ENCODE measurements at places on chromosomes 5 and 9.

DNA sequence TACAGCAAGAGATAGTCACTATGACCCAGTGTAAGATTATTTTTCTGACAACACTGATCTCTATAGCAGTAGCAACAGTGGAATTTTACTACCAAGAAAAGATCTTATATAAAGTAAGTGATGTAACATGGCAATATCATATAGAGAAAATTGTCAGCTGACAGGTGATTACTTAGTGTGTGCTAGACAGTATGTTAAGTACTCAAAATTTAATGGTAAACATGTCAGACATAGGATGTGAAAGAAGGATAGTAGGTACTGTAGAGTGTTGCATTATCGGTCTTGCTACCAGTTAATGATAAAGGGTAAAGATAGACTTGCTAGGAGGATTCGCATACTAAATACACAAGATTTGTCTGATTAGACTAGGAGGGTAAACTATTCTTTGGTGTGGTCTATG lies 247.4 kb downstream of the CYLC2 start:
- DNase-seq: no peak

DNA sequence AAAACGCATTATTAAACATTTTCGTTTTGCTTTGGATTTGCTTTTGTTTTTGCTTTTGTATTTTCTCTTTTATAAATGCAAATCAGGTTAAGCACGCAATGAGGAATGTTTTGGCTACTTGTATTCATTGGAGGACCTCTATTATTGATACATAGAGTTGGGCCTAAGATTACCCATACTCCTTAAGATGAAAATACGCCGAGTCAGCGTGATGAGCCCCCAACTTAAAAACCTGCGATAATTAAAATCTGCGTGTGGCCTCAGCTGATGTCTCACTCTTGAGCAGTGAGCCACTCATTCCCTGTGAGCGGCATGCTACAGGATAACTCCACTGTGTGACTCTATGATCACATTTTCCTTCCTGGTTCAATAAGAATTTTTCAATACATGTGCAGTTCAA lies 518.3 kb downstream of the IRX1 start:
- DNase-seq: no peak

DNA sequence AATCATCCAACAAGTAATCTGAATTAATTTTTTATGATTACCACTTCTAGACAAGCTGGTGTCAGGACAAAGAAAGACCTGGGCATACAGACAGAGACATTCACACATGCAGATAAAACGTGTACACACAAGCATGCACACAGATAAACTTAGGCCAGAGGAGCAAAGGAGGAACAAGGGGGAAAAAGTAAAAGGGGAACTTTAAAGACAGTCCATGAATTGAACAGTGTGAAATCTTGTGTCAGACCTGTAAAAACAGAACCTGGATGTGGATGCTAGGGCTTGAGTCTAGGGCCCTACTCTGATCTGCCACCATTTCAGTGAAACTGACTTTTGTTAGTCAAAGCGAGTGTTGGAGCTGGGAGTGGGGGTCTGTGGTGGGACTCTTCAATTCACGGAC lies 11.2 kb upstream of the ZSWIM6 start:
- DNase-seq: no peak

GRCh38 chr5:174111287-174111973 lies 65.9 kb downstream of the NSG2 start:
- DNase-seq: peak; percentile 28

DNA sequence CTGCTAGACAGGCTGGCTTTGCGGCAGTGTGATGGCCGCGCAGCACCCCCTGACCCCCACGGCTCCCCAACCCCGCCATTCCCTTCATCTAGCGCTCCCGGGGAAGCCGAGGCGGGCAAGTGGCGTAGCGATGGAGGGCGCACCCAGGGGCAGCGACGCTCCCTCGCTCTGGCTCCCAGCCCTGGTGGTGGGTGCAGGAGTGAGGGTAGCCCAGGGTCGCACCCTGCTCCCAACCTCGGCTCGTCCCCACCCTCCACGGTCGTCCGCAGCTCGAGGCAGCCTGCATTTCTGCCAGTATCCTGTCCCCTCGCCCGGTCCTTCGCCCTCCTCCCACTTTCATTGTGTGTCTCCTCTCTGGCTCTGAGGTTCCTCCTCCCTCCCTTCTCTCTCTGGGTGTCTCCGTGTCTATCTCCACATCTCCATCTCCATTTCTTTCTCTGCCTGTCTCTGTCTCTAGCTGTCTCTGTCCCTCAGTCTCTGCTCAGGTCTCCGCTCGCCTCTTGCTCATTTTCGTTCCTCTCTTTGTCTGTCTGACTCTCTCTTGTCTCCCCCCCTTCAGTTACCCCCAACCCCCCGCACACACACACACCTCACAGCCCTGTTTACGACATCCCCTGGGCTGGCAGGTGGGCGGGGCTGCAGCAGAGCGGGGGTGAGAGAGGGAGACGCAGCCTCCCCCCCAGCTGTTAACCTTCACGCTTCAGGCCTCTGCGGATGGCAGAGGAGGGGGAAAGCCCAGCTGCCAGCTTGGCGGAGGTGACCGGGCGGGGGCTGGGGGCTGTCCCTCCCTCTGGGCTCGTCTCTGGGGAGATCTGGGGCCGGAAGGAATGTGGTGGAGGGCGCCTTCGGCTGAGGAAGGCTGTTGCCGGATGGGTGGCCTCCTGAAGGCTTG lies 48.7 kb upstream of the PSD2 start:
- DNase-seq: peak; percentile 92

DNA sequence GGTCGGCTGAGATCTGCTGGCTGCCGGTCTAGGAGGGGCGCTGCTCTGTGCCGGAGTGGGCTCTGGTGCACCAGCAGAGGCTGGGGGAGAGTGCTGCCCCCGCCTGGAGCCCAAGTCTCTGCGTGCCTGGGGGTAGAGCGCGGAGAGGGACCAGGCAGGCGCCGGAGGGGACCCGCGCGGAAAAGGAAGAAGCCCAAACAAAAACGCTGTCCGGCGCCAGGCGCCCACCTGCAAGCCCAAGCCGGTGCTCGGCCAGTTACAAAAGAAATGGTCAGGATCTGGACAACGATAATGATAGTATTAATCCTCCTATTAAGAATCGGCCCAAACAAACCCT lies 571 bp upstream of the S1PR3 start:
- no peak for DNase-seq

GRCh38 chr5:2732850-2733249 lies 18.6 kb downstream of the IRX2 start:
- no peak for DNase-seq

GRCh38 chr5:143759396-143760130 lies 52.4 kb upstream of the HMHB1 start:
- no peak for DNase-seq

- no peak for DNase-seq
Observed at GRCh38 chr5:164799391-164799790, 1294.0 kb downstream of the MAT2B start.

GRCh38 chr5:54458221-54458620 lies 2.7 kb downstream of the HSPB3 start:
- DNase-seq: no peak

GRCh38 chr9:135512241-135512603 lies 9.0 kb upstream of the LCN1 start:
- DNase-seq: no peak

DNA sequence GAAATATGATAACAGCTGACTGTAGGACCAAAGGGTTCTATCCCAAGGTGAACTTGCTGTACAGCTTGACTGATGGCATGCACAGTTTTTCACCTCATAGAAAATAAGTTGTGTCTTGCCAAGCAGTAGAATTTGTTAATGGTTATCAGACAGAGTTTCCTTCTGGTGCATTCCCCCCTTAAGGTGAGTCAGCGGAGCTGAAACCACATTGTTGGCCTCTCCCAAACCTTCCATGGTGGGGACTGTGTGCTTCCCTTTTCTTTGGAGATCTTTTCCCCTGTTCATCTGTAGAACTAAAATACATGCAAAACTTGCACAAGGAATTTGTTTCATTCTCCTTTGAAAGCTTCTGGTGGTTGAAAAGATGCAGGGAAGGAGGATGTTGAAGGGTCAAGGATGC lies 179.8 kb downstream of the FGF1 start:
- no peak for DNase-seq

- DNase-seq: no peak
Observed at GRCh38 chr9:126170286-126170823, 156.3 kb upstream of the MVB12B start.

- DNase-seq: no peak
Observed at GRCh38 chr5:115190388-115190787, 20.7 kb upstream of the TRIM36 start.

DNA sequence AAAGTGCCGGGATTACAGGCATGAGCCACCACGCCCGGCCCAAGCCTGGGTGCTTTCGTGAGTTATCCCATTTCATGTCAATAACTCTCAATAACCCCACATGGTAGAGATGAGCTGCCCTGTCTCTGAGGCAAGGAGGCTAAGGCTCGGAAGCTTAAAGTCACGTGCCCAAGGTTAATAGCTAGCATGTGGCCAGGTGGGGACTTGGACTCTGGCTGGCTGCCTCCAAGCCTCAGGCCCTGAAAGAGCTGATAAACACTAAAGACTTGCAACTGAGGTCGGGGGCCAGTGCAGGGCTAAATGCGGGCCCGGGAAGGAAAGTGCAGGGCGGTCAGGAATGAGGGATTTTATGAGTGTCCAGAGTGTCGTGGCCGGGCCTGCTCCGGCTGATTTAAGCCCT lies 30.9 kb upstream of the BARHL1 start:
- DNase-seq: no peak

DNA sequence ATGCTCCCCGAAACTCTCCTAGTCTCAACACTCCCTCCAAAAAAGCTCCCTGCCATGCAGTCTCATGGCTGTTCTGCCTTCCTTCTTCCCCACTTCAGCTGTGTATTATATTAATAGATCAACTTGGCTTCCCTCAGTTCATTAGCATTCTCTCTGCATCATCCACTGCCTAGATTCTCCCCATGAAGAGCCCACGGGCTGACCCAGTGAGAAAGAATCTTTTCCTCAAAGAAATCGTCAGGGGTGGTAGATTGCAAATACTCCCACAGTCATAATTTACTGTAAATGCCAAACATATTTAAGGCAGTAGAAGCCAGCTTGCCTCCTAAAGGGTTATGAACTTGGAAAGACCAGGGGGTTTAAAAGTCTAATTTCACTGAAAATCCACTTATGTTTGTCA lies 33.5 kb downstream of the GNA14 start:
- no peak for DNase-seq

GRCh38 chr9:112795921-112796320 lies 45.4 kb downstream of the SNX30 start:
- no peak for DNase-seq

GRCh38 chr9:117091529-117091928 lies 323.3 kb downstream of the ASTN2 start:
- DNase-seq: no peak

GRCh38 chr5:59174248-59174844 lies 591.5 kb downstream of the RAB3C start:
- peak; percentile 68 for DNase-seq

Data from eye (tissue), 1 donor.